ENCODE measurements at places on chromosomes 16 and 17. TPM values are rescaled to one million over a fixed set of nuclear protein-coding genes. Genes with fewer than 3 reads are reported as not detected.

- no peak overlapping the region for H3K27ac ChIP-seq
- no peak overlapping the region for H3K4me3 ChIP-seq
- no peak for DNase-seq
These were observed 16.3 kb downstream of the NACA2 start for GRCh38 chr17:61574542-61575351.

DNA sequence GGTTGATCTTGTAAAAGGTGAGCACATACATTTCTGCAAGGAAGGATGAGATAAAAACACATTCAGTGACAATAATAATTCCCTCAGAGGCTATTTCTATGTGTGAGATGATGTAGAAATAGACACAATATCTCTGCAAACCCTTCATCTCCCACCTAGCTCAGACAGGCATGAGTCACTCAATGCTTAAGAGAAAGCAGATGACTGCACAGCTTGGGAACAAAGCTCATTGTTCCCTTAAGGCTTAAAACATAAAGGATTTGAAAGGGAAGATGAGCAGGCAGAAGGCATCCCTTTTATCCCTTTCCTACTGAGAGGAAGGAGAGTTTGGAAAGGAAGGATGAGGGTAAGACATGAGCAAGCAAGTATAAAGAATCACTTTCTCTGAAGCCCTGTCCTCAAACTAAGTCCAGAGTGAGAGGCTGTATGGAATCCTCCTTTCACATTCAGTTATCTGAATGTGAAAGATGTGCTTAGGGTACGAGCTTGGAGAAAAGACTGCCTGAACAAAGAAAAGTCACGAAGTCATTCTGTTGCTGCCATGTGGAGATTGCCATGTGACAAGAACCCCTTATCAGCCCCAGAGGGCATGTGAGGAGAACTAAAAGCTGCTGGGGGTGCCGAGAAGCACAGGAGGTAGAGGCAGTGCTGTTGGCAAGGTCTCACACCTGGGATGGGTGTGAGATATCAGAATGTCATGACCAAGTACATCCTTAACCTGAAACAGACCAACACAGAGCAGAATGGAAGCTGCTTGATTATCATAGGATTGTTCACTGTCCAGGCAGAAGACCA, 58.2 kb downstream of the CNTNAP4 start:
- no peaks in the 10 kb centered on the region for H3K4me1 ChIP-seq
- DNase-seq, result no peak
- H3K36me3 ChIP-seq, result no peaks in the 10 kb centered on the region
- no peaks in the 10 kb centered on the region for H3K27me3 ChIP-seq
- H3K4me3 ChIP-seq, result no peak overlapping the region
- no peak overlapping the region for H3K27ac ChIP-seq

- peaks cover 50% of the 10 kb centered on the region for H3K4me1 ChIP-seq
- no peak overlapping the region for H3K27ac ChIP-seq
- H3K4me3 ChIP-seq, result no peak overlapping the region
- no peak for DNase-seq
These were observed 27.7 kb downstream of the COTL1 start for GRCh38 chr16:84589975-84590719.

DNA sequence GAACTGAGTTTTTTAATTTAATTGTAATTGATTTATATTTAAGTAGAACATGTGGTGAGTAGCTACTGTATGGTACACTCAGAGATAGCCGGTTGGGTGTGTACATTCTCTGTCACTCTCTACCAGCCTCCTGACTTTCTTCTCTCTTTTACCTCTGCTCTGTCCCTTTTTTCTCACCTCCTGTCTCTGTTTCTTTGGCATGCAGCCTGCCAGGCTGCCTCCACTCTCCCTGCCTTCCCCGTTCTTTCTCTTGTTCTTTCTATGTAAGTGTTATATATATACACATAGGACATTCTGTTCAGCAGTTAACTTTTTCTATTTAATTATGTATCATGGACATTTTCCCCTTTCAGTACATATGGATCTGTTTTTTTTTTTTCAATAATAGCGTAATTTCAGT, 50.8 kb downstream of the MRTFB start:
- H3K4me3 ChIP-seq, result no peak overlapping the region
- DNase-seq, result no peak
- no peaks in the 10 kb centered on the region for H3K4me1 ChIP-seq
- H3K27me3 ChIP-seq, result no peaks in the 10 kb centered on the region

Gene FOXF1
- total RNA-seq, result not detected

Gene QRICH2
- 5.5 TPM for total RNA-seq

DNA sequence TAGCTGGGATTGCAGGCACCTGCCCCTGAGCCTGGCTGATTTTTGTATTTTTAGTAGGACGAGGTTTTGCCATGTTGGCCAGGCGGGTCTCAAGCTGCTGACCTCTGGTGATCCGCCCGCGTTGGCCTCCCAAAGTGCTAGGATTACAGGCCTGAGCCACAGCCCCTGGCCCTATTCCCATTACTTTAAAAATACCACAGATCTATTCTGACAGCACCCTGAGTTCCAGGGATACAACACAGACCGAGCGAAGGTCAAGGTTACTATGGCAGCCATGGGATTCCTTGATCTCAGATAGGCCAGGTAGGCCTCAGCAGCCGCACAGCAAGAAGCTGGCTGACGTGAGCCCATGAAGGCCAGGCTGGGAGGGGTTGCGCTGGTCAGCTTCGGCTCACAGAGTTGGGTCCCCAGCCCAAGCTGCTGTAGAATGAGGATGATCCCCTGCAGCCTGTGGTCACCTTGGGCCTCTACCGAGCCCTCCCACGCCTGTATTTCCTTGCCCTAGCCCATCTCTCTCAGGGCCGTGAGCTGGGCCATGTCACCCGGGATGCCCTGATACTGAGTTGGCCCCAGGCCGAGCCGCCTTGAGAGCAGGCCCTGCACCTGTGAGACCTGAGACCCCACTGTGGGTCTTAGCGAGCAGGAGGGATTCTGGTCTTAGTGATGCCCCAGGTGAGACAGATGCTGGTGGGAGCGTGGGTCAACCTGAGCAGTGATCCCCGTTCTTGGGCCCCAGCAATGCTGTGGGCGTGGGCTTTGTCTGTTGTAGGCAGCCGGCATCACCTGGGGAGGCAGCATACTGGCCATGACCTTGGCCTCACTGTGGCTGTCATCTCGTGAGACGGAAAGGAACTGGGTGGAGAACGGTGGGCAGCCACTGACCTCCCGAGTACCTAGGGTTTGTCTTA, 16.9 kb upstream of the RNF213 start:
- H3K4me1 ChIP-seq, result no peaks in the 10 kb centered on the region
- no peak for DNase-seq
- H3K27me3 ChIP-seq, result no peaks in the 10 kb centered on the region
- no peak overlapping the region for H3K4me3 ChIP-seq
- no peak overlapping the region for H3K27ac ChIP-seq

DNA sequence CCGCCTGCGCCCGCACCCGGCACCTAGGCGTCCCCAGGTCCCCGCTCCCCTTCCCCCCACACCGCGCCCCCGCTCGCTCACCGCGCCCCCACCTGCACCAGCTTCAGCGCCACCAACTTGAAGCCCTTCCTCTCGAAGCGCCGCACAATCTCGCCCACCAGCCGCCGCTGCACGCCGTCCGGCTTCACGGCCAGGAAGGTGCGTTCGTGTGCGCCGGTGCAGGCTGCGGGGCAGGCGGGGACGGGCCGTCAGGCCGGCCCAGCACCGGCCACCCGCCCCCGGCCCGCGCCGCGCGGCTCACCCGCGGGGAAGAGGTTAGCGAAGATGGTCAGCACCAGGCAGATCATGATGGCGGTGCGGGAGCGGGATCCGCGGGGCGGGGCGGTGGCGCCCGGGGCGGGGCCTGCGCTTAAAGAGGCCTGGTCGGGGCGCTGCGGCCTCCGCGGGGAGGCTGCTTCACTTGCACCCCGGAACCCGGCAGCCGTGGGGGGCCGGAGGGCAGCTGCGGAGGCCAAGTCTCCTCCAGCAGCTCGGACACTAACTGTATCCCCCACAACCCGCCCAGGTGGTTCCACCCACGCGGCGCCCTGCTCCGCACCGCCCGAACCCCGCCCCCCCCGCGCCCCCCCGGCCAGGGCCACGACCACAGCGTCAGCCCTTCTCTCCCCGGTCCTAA, at the start of gene NME3:
NME3 (minus strand) TSS at position 356 of the 676 bp plus-strand sequence; CDS start at position 347, 9 bp downstream.
- no peaks in the 10 kb centered on the region for H3K27me3 ChIP-seq
- H3K4me1 ChIP-seq, result peaks cover 29% of the 10 kb centered on the region
- H3K36me3 ChIP-seq, result no peaks in the 10 kb centered on the region
- peak within 1 kb of the TSS; percentile 72 for H3K27ac ChIP-seq

Gene ANKRD40CL
- not detected for total RNA-seq

- peaks cover 48% of the 10 kb centered on the region for H3K4me1 ChIP-seq
- H3K36me3 ChIP-seq, result peaks cover 38% of the 10 kb centered on the region
- peak; percentile 74 for DNase-seq
- H3K4me3 ChIP-seq, result peak within 1 kb of the TSS; percentile 66
- H3K27ac ChIP-seq, result peak within 1 kb of the TSS; percentile 84
These were observed at the start of gene UNC119 for GRCh38 chr17:28552176-28552999. Gene UNC119, minus strand, starts transcription at chr17:28552624. Its CDS starts 67 bp downstream, at chr17:28552557.

Gene HOXB4
- 4.5 TPM for total RNA-seq

DNA sequence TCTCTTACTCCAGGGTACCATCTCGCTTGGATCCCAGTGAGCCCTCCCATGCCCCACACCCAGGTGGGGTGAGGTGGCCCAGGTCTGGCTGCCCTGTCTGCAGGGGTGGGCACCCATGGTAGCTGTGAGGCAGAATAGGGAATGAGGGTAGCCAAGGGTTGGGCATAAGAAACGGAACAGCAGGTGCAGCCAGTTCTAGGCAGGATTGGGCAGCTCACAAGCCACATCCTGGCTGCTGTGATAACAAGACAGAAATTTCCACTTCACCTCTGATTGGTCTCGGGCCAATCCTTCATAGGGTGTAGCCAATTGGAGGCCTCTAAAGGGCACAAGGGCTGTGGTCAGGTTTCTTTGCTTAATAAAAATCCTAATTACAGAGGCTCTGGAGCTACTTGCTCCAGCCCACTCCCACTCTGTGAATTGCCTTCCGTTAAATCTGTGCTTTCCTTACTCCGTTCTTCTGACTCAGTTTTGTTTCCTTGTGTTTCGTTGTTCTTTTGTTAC, 1.5 kb upstream of the ARHGDIG start:
- no peaks in the 10 kb centered on the region for H3K36me3 ChIP-seq
- peaks cover 14% of the 10 kb centered on the region for H3K4me1 ChIP-seq
- H3K4me3 ChIP-seq, result no peak overlapping the region
- no peaks in the 10 kb centered on the region for H3K27me3 ChIP-seq
- H3K27ac ChIP-seq, result no peak overlapping the region

Gene TMED6
- 2.5 TPM for total RNA-seq

Gene CA7
- not detected for total RNA-seq

Gene DNAAF8
- total RNA-seq, result 0.12 TPM

DNA sequence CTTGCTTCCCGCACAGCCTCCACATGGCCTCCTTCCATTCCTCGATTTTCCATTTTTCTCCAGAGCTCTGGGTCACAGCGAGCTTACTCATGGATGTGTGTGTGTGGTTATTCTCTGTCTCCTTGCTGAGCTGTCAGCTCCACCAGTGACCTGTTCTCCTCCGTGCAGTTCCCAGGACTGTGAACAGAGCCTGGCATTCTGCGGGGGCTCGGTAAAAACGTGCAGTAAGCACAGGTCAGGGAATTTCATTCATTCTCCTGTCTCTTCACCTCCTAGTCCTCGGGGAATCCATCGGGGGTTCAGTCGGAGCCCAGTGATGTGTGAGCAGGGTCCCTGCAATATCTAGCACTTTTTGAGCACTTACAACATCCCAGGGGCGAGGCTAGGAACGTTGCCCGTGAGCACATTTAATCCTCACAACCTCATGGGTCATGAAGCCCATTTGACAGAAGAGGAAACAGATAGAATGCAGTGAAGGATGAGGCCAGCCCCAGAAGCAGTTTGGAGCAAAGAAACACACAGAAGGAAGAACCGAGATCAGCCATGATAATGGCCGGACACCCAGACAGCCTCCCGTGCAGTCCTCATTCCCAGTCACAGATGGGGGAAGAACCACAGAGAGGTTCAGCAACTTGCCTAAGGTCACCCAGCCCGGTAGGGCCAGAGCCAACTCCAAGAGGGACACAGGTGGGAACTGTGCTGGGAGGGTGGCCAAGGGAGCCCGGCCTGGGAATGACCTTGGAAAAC, 183.2 kb upstream of the GSE1 start:
- no peak overlapping the region for H3K27ac ChIP-seq
- H3K4me1 ChIP-seq, result no peaks in the 10 kb centered on the region
- H3K27me3 ChIP-seq, result no peaks in the 10 kb centered on the region
- H3K4me3 ChIP-seq, result no peak overlapping the region
- no peaks in the 10 kb centered on the region for H3K36me3 ChIP-seq

Gene CTRB1
- not detected for total RNA-seq

- no peaks in the 10 kb centered on the region for H3K36me3 ChIP-seq
- H3K27me3 ChIP-seq, result peaks cover 12% of the 10 kb centered on the region
- DNase-seq, result no peak
- H3K4me1 ChIP-seq, result peaks cover 3% of the 10 kb centered on the region
- no peak within 1 kb of the TSS for H3K4me3 ChIP-seq
- no peak within 1 kb of the TSS for H3K27ac ChIP-seq
These were observed at the start of gene TMEM235 for GRCh38 chr17:78230996-78231935. Gene TMEM235, plus strand, starts transcription at chr17:78231631. Its CDS starts 393 bp downstream, at chr17:78232024.

GRCh38 chr16:72588551-72588950, 416.6 kb upstream of the PMFBP1 start:
- H3K36me3 ChIP-seq, result no peaks in the 10 kb centered on the region
- H3K27ac ChIP-seq, result no peak overlapping the region
- no peak for DNase-seq
